ENCODE measurements at places on chromosomes 2 and 18.

GRCh38 chr2:11963966-11964365, 217.5 kb downstream of the LPIN1 start:
- DNase-seq: no peak

DNA sequence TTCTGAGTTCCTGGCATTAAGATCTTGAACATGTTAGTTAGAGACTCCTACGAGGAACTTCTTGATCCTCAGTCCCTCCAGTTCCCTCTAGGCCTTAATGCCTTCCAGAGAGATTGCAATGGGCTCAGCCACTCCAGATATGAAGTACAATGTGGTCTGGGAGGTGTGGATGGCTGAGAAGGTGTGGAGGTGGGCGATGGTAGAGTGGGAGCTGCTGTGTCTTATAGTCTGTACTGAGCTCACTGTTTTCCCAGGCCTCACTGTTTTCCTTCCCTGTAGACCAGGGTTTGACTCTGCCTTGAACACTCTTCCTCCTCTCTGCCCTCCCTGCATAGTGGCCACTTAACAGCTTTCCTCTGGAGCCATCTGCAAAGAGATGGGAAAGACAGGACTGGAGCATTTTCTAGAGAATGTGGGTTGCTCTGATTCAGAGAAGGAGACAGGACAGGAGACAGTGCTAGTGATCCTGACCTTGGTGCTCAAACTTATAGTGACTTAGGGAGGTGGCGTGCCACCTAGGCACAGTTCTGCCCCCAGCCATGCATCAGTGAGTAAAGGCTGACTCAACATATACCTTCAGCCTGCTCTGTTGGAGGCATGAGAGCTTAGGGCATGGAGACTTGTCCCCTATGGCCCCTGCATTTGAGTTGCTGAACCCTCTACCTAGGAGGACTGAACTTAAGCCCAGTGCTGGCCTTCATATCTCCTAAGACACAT, 129.7 kb downstream of the TDRD15 start:
- no peak for DNase-seq

GRCh38 chr2:182359027-182359989, 67.5 kb downstream of the PDE1A start:
- no peak for DNase-seq

- no peak for DNase-seq
Measured at GRCh38 chr18:78126536-78126935, 853.1 kb upstream of the SALL3 start.

DNA sequence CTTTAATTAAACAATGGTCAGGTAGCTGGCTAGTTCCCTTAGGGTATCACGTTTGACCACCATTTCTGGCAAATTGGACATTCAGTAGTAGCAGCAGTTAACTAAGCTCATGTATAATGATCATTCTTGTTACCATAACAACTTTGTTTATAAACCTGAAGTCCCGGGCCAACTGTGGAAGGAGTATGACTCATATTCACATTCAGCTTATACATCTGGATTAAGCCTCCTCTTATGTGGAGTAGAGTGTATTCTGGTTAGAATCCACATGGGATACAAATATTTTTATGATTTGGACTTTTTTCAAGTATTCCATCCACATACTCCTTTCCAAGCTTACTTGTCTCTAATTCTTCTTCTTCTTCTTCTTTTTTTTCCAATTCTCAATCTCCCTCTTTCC, 70.3 kb upstream of the ZSWIM2 start:
- DNase-seq: no peak

DNA sequence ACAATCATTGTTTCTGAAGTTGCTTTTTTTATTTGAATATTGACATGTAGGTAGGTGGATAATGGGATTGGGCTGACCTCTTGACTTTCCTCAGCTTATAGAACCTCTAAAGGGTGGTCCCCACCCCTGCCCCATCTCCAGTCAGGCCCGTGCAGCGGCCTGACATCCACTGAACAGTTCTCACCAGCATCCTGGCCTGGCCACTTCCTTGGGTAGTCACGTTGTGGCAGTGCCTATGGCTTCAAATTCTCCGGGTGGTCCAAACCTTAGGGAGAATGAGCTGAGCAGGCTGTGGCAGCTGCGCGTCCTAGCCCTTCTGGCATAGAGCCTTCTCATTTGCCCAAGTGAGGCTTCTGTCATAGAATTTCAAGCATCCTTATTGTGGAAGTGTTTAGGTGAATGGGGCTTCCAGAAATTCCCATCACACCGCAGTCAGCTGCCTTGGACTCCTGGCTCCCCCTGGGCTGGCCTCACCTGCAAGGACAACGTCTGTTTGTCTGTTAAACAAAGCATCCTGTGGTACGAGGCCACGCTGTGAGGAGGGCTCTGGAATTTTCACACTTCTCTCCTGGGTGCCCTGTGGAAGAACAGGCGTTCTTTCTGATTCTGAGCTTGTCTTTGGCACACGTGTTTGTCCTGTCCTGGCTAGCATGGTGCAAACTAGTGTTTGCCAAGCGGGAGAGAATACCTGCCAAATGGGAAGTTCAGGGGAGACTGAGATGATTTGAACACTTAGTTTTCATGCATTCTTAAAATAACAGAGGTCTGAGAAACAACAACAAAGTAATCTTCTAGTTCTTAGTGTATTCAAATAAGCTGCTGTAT, 31.8 kb upstream of the OTOS start:
- no peak for DNase-seq

GRCh38 chr2:236636714-236637470, 67.3 kb downstream of the ACKR3 start:
- no peak for DNase-seq

DNA sequence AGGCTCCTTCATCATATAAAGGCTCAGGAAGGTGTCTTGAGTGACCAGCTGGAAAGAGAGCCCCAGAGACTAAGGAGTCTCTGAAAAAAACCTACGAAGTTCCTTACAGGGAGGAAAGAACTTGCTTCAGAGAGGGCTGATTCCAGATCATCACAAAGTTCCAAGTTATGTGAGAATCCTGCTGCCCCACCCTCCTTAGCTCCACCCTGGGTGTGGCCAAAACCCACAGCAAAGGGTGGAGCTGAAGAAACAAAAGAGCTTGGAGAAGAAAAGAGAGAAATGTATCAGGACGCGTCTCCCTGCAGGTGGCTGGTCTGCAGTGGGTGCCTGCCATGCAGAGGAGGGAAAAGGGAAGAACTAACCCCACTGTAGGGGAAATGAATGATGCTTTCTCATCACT, 32.8 kb upstream of the ZNF396 start:
- no peak for DNase-seq

GRCh38 chr2:112728378-112729175, 7.8 kb downstream of the NT5DC4 start:
- no peak for DNase-seq

- no peak for DNase-seq
Measured at GRCh38 chr2:150047620-150048222, 439.7 kb downstream of the RND3 start.

- no peak for DNase-seq
Measured at GRCh38 chr2:112876257-112876970, 34.6 kb upstream of the IL37 start.

DNA sequence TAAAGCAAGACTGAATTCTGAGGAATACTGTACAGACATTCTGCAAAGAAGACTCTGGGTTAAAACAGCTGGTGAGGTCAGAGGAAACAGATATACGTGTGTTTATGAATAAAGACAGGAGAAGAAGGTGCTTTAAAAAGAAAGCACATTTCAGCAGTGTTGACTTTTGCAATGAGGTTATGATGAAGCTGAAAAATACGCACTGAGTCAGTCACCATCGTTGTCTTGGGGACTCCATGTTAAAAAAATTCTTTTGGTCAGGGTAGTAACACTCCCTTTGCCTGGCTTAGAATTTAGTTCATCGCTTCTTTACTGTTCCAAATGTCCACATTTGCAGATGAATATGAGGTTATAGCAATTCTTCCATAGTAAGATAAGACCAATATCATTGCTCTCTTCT, 1049.0 kb downstream of the TSN start:
- no peak for DNase-seq

DNA sequence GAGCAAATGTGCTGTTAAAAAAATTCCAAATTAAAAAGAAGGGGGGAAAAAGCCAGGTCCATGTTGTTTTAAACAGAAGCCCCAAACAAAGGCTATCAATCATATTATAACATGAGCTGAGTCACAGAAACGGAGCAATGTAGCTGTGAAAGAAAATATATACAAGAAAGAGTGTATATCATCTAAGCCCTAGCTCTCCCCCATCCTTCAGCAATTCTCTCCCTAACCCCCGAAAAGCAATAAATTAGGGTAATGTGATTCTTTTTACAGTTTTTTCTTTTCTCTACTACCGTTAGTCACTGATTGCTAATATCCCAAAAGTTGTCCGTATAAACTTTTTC, 25.3 kb downstream of the FEZ2 start:
- DNase-seq: no peak

- no peak for DNase-seq
Measured at GRCh38 chr2:143652692-143653091, 523.5 kb downstream of the ARHGAP15 start.

GRCh38 chr2:120675460-120676130, 60.1 kb upstream of the GLI2 start:
- peak; percentile 8 for DNase-seq

DNA sequence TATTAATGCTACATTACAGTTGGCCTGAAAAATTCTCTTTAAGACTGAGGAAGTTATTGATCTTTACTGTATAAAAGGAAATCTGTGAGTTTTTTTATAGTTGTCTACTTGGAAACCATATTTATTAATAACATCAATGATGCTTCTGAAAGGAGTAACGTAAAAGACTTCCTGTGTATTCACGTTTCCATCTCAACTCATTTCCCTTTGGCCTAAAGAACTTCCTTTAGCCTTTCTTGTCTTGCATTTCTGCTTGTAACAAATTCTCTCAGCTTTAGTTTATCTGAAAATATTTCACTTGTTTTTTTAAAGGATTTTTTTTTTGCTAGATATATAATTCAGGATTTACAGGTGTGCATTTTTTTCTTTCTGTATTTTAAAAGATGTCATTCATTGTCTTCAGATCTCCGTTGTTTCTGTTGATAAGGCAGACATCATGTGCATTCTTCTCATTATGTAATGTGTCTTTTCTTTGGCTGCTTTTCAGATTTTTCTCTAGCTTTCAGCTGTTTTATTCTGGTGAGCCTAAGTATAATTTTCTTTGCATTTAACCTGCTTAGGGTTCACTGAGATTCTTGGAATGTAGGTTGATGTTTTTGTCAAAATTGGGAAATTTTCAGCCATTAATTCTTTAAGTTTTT, 159.0 kb upstream of the DAPL1 start:
- no peak for DNase-seq

DNA sequence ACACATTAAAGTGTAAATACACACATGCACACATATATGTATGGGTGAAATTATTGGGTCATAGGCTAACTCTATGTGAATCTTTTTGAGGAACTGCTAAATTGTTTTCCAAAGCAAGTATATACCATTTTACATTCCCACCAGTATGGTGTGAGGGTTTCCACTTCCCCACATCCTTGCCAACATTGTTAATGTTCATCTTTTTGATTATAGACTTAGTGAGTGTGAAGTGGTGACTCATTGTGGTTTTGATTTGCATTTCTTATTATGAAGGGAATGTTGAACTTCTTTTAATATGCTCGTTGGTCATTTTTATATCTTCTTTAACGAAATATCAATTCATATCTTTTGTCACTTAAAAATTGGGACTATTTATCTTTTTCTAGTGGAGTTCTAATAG, 181.8 kb upstream of the GCFC2 start:
- no peak for DNase-seq

GRCh38 chr2:224838335-224838734, 122.2 kb upstream of the CCDC195 start:
- no peak for DNase-seq

DNA sequence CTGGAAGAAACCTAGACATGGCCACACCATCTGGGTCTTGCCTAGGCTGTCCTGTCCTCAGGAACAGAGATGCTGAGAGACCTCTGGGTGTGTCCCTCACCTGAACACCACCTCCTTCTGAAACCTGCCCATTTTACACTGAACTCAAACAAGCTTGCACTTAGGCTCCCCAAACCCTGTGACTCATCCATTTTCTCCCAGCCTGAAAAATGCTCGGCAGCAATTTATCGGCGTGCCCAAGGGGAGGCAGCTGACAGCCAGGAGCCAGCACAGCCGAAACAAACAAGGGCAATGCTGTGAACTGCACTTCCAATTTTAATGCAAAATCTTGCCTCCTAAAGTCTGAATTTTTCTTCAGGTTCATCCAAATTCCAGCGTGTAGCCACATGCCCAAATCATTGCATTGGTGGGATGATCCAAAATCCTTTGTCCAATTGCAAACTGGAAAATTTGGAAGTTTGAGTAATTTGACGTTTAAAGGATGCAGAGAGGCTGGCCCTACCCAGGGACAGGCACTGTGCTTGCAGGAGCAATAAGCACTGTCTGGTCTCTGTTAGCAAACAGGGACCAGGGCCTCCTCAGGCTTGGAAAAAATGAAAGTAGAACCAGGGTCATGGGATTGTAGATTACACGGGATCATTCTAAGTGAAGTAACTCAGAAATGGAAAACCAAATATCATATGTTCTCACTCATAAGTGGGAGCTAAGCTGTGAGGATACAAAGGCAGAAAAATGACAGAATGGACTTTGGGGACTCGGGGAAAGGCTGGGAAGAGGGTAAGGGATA, 67.7 kb downstream of the GALNT14 start:
- no peak for DNase-seq

GRCh38 chr18:62683935-62684334, 31.4 kb upstream of the PHLPP1 start:
- no peak for DNase-seq

- no peak for DNase-seq
Measured at GRCh38 chr2:38284971-38285370, 92.1 kb downstream of the ATL2 start.

GRCh38 chr2:216408426-216409290, 3.6 kb upstream of the SMARCAL1 start:
- DNase-seq: no peak

DNA sequence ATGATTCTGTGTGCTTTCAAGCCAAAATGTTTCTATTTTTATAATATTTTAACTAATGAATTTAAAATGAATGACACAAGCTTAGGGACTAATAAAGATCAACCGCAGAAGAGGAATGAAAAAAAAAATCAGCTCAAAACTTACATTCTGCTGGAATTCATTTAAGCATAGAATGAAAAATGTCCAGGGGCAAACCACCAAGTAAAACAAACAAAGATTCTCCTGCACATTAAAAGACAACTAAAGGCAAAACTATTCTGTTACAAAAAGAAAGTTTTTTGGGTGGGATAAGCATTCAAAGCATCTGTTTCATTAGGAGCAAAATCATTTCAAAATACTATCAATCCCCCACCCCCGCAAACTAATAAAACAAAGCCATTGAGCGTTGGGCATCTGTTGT, 99.3 kb upstream of the SOX11 start:
- no peak for DNase-seq

DNA sequence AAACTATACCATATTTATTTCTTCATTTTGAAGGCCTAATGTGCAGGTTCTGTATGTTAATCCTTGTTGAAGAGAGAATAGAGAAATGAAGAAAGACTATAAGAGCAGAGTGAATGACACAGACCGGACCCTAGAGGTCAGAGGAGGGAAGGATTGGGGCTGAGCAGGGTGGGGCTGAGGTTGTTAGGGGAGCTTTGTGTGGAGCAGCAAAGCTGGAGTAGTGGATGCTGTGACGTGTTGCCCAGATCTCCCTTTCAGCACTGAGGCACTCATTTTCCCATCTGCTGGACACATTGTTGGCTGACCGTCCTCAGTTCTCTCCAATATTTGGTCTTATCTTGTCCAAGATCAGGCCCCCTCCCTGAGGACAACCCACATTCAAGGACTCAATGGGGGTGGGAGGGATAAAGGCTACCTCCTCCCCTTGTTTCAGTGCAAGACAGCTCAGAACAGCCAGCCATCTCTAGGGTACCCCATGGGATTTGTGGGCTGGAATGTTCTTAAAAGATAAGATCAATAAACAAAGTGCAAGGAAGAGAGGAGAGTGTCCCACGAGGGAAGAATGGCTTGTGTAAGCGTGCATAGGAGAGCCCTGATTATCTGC, 143.6 kb downstream of the TDRD15 start:
- no peak for DNase-seq

GRCh38 chr2:25347205-25347815, 5.6 kb upstream of the DNMT3A start:
- no peak for DNase-seq

Measured in activated T-helper 1 cell treated with anti-CD3 and anti-CD28 coated beads, Interleukin-12 subunit alpha, Interleukin-12 subunit beta, Interleukin-2, Interleukin-4 antibody, amounts not matched to agents 30 ng/mL and 10 ng/mL and 1 ng/mL, durations not matched to agents 14 hours and 24 hours and 36 hours (primary cell).